Activated T-cell treated with anti-CD3 and anti-CD28 coated beads for 48 hours (primary cell): ENCODE measurements at places on chromosomes 1 and 21.

- no peak for DNase-seq
Observed at GRCh38 chr1:19730793-19731192, 66.1 kb downstream of the HTR6 start.

DNA sequence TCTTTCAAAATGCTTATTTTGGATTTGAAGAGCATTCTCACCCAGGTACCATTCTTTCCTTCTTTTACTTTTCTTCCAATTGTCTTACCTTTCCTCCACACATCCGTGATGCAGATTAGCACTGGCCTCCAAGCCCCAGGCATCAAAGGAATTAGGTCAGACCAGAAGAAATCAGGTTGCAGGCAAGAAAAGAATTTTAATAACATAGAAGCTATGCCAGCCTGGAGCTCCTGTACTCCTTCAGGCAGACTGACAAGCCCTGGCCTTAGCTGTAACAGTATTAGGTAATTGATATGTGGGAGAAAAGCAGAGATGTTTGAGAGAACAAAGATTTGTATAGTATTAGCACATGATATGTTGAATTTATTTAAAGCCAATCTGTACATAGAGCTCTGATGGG is 390.4 kb upstream of the ADGRL2 start:
- DNase-seq, result no peak

- DNase-seq, result no peak
Observed at GRCh38 chr1:211548321-211549091, 30.5 kb downstream of the SLC30A1 start.

- DNase-seq, result no peak
Observed at GRCh38 chr1:9151328-9151860, 22.5 kb upstream of the GPR157 start.

GRCh38 chr1:43760745-43761317 is 53.5 kb downstream of the ST3GAL3 start:
- DNase-seq, result no peak

GRCh38 chr1:175193527-175193910 is 943 bp upstream of the KIAA0040 start:
- no peak for DNase-seq

GRCh38 chr1:243594455-243594854 is 255.6 kb downstream of the AKT3 start:
- DNase-seq, result no peak

- no peak for DNase-seq
Observed at GRCh38 chr1:67893126-67893495, 59.8 kb upstream of the GNG12 start.

DNA sequence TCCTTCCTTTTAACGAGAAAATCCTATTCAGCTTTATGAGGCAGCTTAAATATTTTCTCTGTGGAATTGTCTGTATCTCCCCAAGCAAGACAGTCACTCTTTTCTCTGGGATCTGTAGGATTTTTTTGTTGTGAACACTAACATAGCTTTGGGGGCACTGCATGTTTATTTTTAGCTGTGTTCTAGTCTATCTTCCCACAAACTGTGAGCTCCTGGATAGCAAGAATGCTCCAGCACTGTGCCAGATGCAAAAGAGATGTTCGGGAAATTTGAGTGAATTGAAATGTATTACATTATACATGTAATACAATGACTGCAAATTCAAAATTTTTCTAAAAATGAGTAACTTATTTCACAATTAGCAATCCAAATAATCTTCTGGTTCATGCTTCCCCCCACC is 282.2 kb downstream of the PLPP3 start:
- DNase-seq, result no peak

- DNase-seq, result peak; percentile 26
Observed at GRCh38 chr1:22712502-22713271, 2.0 kb downstream of the EPHB2 start.

GRCh38 chr1:41648230-41648629 is 163.7 kb upstream of the EDN2 start:
- DNase-seq, result no peak

- no peak for DNase-seq
Observed at GRCh38 chr21:28872218-28872617, 120.5 kb downstream of the LTN1 start.

DNA sequence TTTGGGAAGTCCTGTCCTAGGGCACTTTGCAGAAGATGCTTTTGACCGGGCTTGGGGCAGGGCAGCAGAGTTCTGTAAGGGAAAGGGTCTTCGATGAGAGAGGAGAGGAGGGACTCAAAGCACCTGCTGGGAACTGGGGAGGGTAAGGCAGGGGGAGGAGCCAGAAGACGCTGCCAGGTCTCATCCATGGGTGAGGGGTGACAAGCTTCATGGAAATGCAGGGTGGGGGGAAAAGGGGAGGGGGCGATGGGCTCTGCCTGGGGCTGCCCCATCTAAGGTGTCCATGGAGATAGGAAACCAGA is 20.9 kb upstream of the C2CD2 start:
- no peak for DNase-seq

GRCh38 chr1:205127646-205128045 is 5.9 kb upstream of the RBBP5 start:
- no peak for DNase-seq

DNA sequence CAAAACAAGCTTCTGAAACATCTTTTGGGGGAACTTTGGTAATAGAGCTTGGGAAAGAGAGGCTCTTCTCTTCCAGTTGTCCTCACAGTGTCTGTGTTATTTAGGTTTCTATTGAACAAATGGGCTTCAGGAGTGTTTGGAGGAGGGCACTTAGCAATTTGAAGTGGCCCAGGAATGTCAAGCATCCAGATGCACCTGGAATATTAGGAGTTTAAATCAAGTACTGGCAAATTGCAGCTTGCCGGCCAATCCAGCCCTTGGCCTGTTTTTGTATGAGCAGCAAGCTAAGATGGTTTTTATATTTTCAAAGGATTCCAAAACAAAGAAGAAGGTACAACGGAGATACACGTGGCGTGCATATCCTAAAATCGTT is 94.7 kb downstream of the CCDC185 start:
- DNase-seq, result no peak

DNA sequence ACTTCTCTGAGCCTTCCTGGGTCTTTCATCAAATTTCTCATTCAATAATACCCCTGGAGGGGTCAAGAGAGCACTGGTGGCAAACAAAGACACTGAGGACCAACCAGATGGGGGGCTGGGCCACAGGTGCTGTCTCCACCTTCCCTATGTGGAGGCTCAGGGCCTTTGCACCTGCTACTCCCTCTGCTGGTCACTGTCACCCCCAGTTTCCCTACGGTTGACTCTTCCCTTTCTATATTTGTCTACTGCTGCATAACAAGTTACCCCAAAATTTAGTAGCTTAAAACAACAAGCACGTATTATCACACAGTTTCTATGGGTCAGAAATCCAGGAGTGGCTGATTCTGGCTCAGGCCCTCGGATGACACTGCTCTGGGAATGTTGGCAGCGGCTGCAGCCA is 138.8 kb upstream of the RUNX3 start:
- no peak for DNase-seq

DNA sequence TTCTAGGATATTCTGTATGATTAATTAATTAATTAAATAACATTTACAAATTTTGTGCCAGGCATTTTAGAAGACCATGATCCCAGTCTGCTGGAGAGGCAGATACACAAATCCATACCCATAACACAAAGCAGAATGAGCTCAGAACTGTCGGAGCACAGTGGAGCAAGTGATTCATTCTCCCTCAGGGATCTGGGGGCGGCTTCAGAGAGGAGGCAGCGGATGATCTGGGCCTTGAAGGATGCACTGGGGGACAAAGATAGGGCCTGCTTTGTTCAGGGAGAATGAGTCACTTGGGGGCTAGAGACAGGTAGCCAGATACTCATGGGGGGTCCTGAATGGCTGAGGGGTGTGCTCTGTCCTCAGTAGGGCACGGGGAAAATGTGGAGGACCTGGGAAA is 50.9 kb upstream of the TRABD2B start:
- no peak for DNase-seq

DNA sequence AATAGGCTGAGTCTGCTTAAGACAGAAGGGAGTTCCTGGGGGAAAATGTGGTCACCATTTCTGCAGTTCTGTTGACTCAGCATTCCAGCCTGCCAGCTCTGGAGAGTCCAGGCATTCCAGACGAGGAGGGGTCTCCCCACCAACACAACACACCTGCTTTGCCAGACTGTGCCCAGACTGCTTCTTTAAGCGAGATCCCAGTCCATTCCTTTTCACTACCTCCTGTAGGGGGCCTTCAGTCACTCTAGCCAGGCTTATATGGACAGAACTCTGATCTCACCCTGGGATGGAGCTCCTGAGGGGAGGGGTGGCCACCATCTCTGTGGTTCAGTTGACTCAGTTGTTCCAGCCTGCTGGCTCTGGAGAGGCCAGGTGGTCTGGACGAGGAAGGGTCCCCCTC is 48.5 kb downstream of the UBE2U start:
- no peak for DNase-seq

GRCh38 chr1:15154480-15155036 is 1.0 kb downstream of the TMEM51 start:
- no peak for DNase-seq

- no peak for DNase-seq
Observed at GRCh38 chr1:202034683-202035462, 24.5 kb downstream of the ELF3 start.

GRCh38 chr1:24455272-24455671 is 39.7 kb downstream of the NIPAL3 start:
- DNase-seq, result no peak

DNA sequence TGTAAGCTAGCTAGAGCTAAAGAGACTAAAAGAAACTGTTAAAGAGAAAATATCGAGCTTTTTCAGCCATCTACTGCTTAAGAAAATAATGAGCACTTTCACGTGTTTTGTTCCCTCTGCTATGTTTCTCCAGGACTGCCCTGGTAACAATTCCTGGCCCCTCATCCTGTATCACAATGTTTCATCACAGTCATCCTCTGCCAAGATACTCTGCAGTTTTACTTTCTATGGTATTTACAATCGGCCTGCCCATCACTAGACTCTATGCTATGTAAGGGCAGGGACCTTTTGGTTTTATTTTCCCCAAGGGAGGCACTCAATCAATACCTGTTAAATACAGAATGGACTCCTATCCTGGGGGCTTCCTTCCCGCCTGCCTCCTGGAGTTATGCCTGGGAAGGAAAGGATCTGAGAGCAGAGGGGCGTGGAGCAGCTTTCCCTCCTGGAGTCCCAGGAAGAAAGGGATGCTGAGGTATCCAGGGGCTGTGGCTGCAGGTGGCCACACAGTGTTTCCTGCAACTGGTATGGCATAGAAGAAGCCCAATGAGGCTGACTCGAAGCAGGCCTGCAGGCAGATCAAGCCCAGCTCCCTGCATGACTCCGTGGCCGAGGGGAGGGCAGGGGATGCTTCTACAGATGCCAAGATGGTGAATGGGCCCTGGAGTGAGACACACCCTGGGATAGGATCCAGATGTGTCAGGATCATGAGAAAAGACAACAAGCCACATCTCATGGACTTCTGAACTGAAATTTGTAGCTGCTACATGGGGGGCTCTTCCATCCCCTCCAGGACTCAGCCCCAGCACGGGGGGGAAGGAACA is 52.9 kb downstream of the MATN1 start:
- DNase-seq, result no peak

DNA sequence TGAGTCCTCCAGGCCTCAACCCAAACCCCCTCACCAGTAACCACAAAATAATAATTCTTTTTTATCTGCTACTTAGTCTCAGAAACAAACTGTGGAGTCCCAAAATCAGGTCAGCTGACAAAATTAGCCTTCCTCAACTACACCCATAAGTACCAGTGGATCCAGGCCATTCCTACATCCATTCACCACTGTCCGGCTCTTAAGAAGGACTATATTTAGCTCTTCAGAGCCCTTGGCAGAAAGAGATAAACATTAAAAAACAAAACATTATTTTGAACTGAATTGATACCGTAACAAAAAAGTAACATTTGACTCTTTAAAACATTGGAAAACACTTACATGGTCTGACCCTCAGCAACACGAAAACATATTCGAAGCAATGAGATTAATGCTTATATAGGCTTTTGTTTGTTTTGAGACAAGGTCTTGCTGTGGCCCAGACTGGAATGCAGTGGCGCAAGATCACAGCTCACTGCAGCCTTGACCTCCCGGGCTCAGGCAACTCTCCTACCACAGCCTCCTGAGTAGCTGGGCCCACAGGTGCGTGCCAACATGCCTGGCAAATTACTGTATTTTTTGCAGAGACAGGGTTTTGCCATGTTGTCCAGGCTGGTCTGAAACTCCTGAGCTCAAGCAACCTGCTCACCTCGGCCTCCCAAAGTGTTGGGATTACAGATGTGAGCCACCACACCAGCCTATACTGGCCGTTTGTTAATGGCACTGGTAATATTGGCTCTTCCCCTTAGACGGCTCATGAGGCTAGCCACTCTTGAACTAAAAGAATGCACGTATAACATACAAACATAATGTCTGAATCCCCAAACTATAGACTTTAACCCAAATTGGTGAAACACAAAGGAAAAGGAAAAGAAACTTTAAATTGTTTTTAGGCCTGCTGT is 330.7 kb downstream of the SMYD3 start:
- no peak for DNase-seq

DNA sequence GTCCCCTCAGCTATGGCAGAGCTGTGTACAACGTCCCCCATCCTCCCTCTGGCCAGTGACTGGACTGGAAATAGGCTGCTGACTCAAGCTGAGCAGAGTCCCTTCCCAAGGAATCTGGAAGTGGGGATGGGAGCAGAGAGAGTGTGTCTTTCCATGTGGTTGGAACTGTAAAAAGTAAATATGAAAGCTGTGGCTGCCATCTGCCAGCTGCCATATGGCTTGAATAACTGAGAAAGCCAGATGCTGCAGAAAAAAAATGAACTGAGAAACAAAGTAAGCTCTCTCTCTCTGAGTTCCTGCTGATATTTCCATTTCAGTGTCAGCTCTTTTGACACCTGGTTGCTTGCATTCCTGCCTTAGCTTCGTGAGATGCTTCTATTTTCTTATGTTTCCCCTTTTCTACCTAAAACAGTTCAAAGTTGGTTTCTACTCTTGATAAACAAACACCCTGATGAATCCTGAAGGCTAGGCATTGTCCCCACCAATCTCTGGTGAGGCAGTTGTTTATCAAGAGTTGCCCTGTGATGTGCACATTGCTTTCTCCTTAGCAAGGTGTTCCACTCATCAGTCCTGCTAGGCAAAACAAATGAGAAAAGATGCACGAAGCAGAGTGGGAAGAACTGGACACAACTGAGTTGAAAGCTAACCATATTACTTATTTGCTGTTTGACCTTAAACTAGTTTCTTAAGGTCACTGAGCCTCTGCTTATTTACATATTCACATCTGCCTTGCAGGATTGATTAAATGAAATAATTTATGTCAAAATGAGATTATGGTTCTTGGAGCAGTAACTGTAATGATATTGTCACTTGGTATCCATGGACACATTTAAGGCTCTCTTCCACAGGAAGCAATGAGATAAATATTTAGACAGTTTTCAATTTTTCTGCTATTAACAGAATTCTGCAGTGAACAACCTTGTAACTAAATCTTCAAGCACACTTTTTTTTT is 16.6 kb upstream of the DR1 start:
- no peak for DNase-seq

GRCh38 chr1:159821171-159821867 is 5.4 kb upstream of the SLAMF8 start:
- no peak for DNase-seq

GRCh38 chr1:165486663-165487062 is 41.7 kb upstream of the RXRG start:
- no peak for DNase-seq
